ENCODE measurements at places on chromosomes 3 and 15. TPM values are rescaled to one million over a fixed set of nuclear protein-coding genes. Genes with fewer than 3 reads are reported as not detected.

Gene RPP25
- 2.1 TPM for total RNA-seq

DNA sequence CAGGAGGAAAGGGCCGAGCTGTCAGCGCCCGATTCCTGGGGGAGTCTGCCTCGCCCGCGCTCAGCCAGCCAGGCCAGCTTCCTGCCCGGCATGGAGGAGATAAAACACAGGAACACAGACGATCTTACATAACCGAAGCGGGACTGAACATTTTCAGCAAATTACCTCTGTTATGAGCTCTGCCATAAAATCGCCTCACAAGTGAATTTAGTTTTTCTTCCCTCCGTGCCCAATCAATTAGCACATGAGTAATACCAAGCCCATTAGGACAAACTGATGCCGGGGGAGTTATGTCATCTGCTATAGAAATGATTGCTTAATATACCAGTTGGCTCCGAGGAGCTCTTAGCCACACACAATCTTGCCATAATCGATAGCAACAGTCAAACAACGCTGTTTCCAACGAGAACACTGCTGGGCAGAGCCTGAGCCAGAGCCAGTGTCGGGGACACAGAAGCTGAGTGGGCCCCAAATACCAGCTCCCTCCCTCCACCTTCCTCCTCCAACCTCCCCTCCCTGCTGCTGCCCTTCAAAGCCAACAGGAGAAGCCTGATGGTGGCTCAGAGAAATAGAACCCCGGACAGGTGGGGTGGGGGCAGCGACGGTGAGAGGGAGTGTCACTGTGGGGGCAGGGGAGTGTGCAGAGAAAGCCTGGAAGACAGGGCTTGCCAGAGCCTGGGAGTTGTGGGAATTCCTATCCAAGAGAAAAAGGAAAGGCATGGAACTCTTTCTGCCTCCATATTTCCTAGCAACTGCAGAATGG, 279.4 kb upstream of the TLE3 start:
- DNase-seq, result peak; percentile 79

Gene C3orf22
- total RNA-seq, result not detected

DNA sequence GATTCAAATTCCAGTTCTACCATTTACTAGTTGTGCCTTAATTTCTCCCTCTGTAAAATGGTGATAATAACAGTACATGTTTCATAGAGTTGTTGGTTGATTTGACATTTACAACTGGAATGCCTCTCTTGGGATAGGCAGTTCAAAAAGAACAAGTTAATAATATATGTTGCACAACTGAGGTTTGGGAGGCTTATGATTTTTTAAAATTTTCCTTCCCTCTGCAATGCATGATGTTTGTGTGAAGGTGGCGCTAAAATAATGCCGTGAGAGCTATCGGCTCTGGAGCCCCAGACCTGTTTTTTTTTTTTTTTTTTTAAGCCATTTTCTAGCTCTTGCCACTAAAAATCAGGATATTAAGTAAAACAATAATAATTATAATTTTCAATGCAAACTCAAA, 18.6 kb downstream of the DNAJB11 start:
- no peak for DNase-seq

GRCh38 chr3:69193749-69194148, 71.4 kb upstream of the LMOD3 start:
- no peak for DNase-seq

DNA sequence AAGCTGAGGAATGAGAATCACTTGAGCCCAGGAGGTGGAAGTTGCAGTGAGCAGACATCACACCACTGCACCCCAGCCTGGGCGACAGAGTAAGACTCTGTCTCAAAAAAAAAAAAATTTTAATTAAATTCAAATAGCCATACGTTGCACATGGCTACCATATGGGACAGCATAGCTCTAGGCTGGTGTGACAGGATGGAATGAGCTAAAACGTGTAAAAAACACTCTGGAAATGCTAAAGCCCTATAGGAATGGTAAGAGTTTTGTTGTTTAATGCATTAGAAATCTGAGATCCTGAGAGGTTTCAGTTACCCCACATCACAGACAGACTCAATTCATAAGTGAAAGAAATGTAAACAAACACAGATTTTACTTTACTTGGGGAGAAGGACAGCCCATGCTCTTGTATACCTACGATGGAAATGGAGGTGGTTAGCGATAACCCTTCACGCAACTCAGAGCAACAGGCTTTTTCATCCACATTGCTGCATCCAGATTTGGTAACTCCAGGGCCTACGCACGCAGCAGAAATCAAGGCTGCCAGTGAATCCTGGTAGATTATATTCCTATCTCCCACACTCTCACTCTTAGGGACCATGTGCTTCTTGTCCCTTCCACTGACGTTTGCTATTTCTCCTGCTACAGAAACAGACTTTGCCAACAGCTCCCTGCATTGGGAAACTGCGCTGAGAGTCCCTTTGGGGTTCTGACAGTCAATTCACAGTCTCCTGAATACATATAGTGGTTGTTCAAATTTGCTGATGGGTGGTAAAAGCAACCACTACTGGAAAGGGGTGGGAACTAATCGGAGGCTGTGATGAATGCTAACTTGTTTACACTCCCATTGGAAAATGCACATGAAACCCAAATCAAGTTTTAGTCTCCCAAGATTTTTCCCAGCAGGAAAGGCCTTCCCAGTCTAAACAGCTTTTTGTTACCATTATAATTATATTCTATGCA, 3.1 kb downstream of the SH3BP5 start:
- no peak for DNase-seq

GRCh38 chr3:141015481-141015880, 35.7 kb upstream of the SPSB4 start:
- DNase-seq, result no peak

DNA sequence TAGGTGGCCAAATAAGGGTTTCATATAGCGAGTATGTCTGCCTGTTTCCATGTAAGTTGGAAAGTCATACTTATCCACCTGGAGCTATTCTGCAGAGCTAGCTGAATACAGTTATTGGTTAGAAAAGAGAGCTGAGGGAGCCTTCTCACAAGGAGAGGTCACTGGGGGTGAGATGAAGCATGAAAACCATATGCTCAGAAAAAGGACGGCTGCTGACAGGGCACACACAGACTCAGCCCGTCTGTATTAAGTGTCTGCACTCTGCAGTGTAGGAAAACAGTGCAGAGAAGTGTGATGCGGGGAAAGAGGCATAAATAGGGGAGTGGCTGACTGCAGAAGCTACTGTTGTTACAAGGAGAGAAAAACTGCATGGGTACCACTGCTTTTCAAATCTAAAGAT, 58.2 kb downstream of the C3orf70 start:
- DNase-seq, result no peak

- DNase-seq, result no peak
These were observed 337.2 kb downstream of the SATB1 start for GRCh38 chr3:18087988-18088387.

Gene GOLGA8J
- 0.10 TPM for total RNA-seq

- no peak for DNase-seq
These were observed 303.9 kb upstream of the RASGRP1 start for GRCh38 chr15:38868326-38869114.

Gene LRIG1
- total RNA-seq, result 18.6 TPM

- DNase-seq, result no peak
These were observed 1.0 kb upstream of the CXCR6 start for GRCh38 chr3:45942051-45942825.

- DNase-seq, result no peak
These were observed 48.1 kb upstream of the CDV3 start for GRCh38 chr3:133525435-133525834.

GRCh38 chr3:193630005-193630404, 37.0 kb downstream of the OPA1 start:
- DNase-seq, result no peak

- DNase-seq, result no peak
These were observed 24.4 kb downstream of the FNDC3B start for GRCh38 chr3:172063456-172064432.

GRCh38 chr15:75662823-75663519, 15.3 kb downstream of the SNX33 start:
- DNase-seq, result no peak

DNA sequence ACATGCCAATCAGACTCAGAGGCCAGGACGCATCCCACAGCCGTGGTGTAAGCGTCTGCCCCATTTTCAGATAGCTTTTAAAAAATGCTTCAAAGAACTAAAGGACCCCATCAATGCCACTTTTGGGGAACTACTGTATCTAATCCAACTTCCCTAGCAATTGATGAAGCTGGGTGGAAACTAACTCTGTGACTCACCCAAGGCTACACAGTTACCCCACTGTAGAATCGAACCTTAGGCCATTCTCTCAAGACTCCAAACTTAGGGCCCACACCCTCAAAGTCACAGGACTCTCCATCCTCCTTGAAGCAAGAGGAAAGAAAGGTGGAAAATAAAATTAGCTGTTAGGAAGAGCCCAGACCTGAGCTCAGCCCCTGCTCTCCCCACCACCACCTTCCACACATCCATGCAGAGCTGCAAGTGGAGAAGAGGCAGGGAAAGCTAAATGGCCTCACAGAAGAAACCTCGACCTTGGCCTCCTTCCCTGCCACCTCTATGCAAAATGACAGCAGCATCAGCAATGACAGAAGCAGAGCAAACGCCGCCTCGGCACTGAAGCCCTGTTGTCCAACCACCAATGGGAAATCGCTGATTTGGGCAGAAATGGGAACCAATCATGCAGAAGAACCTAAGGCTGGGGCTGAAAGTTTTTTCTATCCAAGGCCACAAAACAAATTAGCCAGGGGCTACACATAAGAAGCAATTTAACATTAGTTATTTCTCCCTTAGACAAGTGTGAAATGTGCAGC, 22.2 kb downstream of the ANP32A start:
- DNase-seq, result no peak

Gene LRCH3
- 19.2 TPM for total RNA-seq

Gene GOLGA6D
- total RNA-seq, result 0.45 TPM

DNA sequence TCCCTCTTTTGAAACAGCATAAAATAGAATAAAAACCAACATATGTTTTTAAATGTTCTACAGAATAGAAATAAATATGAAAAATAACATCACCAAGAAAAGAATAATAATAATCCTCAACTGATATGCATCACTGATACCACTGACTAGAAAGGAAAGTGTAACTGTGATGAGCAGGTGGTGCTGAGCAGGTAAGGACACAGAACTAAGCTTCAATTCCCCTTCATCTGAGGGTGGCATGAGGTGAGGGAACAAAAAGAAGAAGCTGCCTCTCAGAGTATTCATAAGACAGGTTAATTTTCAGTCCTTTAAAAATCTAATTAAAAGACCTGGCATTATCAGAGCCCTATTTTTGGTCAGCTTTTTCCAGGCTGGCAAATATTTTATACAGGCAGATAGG, 216.3 kb downstream of the PLCH1 start:
- DNase-seq, result no peak

Gene IFT57
- total RNA-seq, result 3.8 TPM

Gene DLEC1
- total RNA-seq, result 0.05 TPM

DNA sequence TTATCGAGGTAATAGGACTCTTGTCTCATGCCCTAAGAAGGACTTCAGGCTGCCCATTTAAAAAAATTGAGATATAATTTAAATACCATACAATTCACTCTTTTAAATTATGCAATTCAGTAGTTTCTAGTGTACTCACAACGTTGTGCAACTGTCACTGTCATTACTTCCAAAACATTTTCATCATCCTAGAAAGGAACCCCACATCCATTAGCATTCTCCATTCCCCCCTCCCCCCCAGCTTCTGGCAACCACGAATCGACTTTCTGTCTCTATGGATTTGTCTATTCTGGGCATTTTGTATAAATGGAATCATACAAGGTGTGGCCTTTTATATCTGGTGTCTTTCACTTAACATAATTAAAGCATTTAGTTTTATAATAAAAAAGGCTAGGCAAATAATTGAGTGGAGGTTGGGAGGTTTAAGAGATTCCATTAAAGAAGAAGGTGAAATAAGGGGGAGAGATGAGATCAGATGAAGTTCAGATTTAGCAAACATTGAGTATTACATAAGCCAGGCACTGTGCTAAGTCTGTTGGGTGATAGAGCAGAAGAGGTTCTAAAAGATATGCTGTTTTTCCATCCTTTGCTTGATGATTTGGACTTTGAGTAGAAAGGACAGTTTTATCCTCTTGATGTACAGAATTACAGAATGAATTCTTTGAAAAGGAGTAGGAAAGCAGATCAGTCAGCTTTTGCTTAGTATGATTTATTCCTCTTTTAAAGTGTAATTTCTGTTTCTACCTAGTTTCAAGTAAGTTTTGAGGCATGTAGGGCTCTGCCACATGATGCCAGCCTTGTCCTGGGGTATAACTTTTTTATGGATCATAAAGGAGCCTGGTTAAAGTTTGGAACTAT, 36.3 kb downstream of the UBE2E2 start:
- DNase-seq, result no peak

GRCh38 chr3:128355543-128355919, 111.2 kb downstream of the DNAJB8 start:
- DNase-seq, result no peak

Gene TMEM212
- not detected for total RNA-seq

- DNase-seq, result no peak
These were observed 11.3 kb upstream of the NMNAT3 start for GRCh38 chr3:139689122-139689521.

DNA sequence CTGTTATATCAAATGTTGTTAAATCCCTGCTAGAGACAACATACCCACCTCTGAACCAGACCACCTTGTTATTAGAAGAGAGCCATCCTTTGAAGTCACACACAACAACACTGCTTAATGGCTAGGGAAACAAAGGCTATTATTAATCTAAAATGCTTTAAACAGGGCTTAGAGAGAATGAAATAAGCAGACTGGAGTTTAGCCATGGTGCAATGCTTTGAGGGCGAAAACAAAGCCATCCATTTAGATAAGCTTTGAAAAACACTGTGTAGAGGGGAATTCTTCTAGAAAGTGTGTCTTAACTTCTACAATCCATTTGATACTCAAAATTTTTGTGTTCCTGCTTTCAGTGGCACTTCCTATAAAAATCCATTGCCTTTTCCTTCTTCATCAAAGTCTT, 148.6 kb downstream of the IL5RA start:
- DNase-seq, result no peak

GRCh38 chr3:100106531-100107141, 7.7 kb downstream of the FILIP1L start:
- no peak for DNase-seq

DNA sequence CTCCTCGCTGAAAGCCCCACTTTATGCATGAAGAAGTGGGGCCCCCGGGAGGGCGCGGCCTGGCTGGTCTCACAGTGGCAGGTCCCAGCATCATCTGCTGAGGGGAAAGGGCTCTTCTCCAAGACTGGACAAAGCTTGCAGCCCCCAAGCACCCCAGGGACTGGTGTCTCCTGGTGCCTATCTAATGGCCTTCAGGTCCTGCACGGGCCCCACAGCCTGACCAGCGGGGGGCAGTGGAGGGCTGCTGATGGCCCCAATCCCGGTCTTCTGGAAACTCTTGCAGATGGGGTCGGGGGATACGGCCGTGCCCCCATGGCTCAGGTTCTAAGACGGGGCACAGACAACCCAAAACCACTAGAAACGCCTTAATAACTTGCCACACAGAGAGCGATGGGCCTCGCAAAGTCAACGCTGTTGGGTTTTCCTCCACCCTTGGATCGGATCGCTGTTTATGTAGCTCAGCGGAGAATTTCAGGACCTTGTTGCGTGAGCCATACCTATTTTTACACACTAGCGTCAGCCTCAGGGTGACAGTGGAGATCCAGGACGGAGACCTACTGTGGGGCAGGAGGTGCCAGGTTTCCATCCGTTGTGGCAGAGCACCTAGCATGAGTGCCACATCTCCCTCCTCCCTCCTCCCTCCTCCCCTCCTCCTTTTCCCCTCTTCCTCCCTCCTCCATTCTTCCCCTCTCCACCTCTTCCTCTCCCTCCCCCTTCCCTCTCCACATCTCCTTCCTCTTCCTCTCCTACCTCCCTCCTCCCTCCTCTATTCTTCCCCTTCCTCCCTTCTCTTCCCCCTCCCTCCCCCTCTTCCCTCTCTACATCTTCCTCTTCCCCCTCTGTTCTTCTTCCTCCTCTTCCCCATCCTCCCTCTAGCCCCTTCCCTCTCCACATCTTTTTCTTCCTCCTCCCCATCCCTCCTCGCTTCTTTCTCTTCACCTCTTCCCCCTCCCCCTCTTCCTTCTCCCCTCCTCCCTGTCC, 79.3 kb upstream of the ALDH1L1 start:
- DNase-seq, result peak; percentile 78

Gene TMEM45A
- 62.7 TPM for total RNA-seq

Data from left lobe of liver (tissue), 2 donors.